Activated CD8-positive, alpha-beta T cell treated with anti-CD3 and anti-CD28 coated beads, Interleukin-2, amount 10 ng/mL, durations not matched to agents 7 days and 5 days (primary cell): ENCODE measurements at places on chromosomes 5 and 9. TPM values are rescaled to one million over a fixed set of nuclear protein-coding genes. Genes with fewer than 3 reads are reported as not detected.

DNA sequence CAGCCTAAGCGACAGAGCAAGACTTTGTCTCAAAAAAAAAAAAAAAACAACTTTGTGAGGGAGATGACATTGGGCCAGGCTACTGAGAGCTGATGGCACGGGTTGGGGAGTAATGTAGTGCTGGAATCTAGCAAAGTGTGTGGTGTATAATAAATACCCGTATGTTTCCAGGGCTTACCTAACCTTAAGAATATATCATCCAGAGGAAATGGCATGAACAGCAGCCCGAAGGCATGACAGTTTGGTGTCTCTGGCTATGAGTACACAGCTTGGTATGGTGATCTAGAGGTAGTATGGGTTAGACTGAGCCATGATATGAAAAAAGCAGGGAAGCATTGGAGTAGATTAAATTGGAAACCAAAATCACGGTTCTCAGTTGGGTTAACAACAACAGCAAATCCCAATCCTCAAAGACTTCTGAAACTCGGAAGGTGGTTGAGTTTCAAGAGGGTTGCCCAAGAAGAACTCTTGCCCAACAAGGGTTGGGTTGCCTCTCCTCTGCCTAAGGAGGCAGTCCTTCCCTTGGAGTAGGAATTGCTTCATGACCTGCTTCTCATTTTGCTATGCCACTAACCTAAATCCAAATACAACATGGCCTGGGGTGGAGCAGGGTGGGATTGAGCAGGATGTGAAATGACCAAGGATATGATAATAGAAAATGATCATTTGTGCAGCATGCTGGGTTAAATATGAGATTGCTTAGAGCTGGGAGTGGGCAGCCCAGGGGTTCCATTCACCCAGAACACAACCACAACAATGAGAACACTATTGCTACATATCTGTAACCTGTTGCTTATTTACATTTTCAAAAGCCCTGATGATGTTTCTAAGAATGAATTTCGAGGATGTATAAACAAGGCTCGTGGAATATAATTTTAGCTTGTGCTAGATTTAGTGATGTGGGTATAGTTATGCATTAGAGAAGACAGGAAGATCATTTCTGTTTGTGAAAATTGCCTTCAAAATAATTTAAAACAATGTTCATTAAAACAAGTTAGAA lies 64.6 kb upstream of the ZFR start:
- peaks cover 24% of the 10 kb centered on the region for H3K27me3 ChIP-seq
- H3K4me3 ChIP-seq, result no peak overlapping the region
- no peak for DNase-seq
- no peak overlapping the region for H3K27ac ChIP-seq
- no peaks in the 10 kb centered on the region for H3K36me3 ChIP-seq

Gene SLC23A1
- 1.5 TPM for total RNA-seq

DNA sequence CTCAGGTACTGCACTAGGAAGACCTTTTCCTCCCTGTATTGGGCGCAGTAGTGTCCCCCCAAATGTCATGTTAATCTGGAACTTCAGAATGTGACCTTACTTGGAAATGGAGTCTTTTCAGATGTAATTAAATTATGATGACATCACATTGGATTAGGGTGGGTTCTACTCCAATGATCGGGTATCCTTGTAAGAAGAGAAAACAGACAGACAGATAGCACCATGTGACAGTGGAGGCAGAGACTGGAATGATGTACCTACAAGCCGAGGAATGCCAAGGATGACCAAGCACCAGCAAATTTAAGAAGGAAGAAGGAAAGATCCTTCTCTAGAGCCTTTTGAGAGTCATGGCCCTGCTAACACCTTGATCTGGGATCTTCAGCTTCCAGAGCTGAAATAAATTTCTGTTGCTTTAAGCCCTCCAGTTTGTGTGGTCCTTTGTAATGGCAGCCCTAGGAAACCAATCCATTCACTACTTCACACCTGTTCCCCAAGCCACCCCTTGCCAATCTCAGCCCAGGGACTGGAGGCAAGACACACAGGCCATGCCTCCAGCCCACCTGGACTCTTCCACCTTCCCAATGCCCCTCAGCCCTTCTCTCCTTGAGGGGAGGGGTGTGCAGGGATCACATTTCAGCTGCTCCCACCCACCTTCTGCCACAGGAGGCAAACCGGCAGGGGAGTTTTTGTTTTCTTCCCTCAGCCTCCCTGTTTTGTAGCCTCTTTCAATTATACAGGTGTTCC lies 1.6 kb downstream of the CCNJL start:
- peaks cover 58% of the 10 kb centered on the region for H3K27me3 ChIP-seq
- H3K36me3 ChIP-seq, result no peaks in the 10 kb centered on the region
- no peak overlapping the region for H3K27ac ChIP-seq
- peaks cover 8% of the 10 kb centered on the region for H3K4me1 ChIP-seq
- DNase-seq, result no peak

GRCh38 chr5:91311697-91312501 lies 71.2 kb downstream of the ARRDC3 start:
- H3K4me1 ChIP-seq, result peaks cover 57% of the 10 kb centered on the region
- H3K36me3 ChIP-seq, result peaks cover 8% of the 10 kb centered on the region
- peak overlapping the region; percentile 82 for H3K27ac ChIP-seq
- peak; percentile 84 for DNase-seq
- peak overlapping the region; percentile 61 for H3K4me3 ChIP-seq

Gene CBY3
- 0.55 TPM for total RNA-seq

DNA sequence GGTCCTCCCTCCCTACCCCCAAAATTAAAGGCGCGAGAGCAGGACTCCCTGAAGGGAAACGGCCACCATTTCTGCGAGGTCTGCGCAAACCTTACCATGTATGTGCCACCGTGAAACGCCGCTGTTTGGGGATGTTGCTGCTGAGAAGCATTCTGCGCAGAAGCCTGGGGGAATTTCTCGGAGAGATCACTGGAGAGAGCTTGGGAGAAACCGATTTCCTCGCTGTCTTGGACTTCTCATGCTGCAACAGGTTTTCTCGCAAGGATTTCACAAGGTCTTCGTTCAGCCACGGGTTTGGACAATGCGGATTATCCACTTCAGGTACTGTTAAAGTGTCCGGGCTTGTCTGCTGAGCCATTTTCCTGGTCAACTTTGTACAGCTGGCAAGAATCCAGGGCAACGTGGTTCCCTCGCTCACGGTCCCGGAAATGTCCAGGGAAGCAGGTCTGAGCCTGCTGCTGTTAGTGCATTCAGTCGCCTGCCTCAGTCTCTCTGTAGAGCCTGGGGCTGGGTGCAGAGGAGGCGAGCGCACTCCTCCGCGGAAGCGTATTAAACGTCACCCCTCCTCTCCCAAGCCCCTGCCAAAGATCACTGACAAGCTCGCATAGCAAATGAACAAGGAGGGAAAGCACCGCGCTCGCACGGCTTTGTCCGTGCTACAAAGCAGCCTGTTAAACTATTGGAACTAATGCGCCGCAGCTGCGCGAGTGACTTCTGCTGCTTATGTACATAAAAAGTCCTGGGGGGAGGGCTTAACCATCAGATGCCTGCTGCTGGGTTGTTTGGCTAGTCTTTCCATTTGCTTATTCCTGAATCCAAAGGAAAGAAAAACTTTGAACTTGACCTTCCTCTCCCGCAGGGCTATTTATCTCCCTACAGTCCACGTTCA lies 125.1 kb downstream of the PDE4D start:
- DNase-seq, result no peak
- H3K27ac ChIP-seq, result no peak overlapping the region
- H3K4me3 ChIP-seq, result no peak overlapping the region
- no peaks in the 10 kb centered on the region for H3K4me1 ChIP-seq

Gene TAS2R1
- not detected for total RNA-seq

Gene C9orf78
- 91.7 TPM for total RNA-seq

DNA sequence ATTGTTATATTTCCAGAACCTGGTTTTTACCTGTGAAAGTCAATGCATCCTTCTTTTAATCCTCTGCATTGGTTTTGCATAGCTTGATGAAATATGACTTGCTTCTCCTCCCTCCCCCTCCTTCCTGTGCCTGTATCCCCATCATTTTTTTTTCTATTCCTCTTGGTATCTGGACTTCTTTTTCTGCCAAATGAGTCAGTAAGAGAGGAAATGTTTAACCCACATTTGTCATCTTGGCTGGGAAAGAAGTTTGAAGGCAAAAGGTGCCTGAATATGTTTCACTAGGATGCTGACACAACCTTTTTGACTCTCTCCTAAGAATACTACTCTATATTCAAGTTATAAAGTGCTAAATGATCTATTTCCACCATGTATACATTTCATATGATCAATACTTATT lies 35.5 kb upstream of the CDKN2B start:
- no peak overlapping the region for H3K4me3 ChIP-seq
- no peak for DNase-seq
- peaks cover 72% of the 10 kb centered on the region for H3K4me1 ChIP-seq

DNA sequence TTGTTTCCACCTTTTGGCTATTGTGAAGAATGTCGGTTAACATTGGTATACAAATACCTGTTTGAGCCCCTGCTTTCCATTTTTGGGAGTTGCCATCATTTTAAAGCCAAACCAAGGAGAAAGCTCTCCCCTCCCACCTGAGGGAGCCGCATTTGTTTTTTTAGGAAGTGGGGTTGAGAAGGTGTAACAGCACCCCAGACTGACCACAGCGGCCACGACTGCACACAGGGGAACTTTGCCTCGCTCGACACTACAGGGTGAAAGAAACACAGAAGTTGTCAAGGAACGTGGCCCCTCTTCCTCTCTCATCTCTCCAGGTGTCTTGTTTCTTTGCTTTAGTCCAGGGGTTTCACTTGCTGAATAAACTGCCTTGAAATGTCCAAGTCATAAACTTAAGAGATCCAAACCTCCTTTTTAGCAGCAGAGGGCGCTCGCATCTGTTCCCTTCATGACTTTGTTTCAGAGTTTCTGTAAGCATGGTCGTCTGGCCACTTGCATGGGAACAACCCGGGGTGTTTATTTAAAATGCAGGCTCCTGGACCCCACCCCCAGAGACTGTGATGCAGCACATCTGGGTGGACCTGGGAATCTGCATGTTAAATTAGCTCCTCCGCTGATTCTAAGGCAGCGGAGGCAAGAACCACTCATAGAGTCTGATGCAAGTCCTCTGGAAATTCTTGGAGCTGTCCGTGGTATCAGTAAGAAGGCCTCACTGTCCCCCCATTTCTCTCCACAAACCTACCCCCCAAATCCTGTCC lies 2.1 kb upstream of the TTLL11 start:
- H3K4me1 ChIP-seq, result peaks cover 33% of the 10 kb centered on the region
- peaks cover 23% of the 10 kb centered on the region for H3K27me3 ChIP-seq
- no peaks in the 10 kb centered on the region for H3K36me3 ChIP-seq
- no peak overlapping the region for H3K27ac ChIP-seq

- H3K4me3 ChIP-seq, result no peak overlapping the region
- no peak for DNase-seq
- no peaks in the 10 kb centered on the region for H3K4me1 ChIP-seq
- no peak overlapping the region for H3K27ac ChIP-seq
- no peaks in the 10 kb centered on the region for H3K27me3 ChIP-seq
Measured at GRCh38 chr5:179314606-179315355, 30.5 kb downstream of the ADAMTS2 start.

Gene PCDHA7
- total RNA-seq, result not detected

DNA sequence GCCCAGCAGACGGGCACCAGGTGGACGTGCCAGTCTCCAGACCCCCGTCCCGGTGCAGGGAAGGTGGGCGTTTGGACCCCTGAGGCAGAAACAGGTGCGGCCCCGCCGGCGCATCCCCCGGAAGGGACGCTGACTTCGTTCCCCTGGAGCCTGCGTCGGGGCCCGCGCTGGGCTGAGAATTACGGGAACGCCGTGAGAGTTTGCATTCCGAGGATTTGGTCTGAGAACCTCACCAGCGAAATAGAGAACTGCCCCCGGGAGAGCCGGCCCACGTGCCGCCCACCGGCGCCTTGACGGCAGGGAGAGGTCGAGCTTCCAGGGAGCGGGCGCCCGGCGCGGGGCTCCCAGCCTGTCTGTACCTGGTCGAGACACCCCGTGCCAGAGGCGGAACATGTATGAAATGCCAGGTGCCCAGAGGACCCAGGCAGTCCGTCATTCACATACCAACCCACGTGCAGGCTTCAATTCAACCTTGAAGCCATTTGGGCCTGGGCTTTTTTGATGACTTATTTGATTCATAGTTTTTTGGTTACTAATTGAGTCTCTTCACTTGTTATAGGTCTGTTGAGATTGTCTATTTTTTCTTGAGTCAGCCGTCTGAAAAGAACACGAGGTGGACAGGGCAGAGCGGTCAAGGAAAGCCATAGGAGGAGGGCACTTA lies 877 bp upstream of the CAMSAP1 start:
- no peaks in the 10 kb centered on the region for H3K27me3 ChIP-seq
- peak overlapping the region; percentile 66 for H3K4me3 ChIP-seq
- H3K36me3 ChIP-seq, result peaks cover 47% of the 10 kb centered on the region
- peaks cover 39% of the 10 kb centered on the region for H3K4me1 ChIP-seq

Gene PNPLA7
- total RNA-seq, result 3.7 TPM

DNA sequence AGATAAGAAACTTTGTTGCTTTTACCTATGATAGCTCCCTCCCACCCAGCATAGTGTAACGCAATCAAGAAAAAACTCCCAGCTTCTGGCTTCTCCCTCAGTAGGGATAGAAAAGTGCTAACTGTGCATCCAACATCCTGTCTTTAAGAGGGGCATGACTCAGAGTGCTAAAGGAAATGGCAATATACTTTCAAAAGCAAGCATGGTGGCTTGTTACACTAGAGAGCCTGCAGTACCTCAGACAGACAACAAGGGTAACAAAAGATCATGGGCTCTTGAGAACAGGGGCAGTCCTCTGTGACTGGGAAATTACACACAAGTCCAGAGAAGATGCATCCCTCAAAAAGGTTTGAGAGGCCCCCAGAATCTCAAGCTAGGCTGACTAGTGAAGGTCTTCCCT lies 37.8 kb downstream of the PRELID2 start:
- no peak overlapping the region for H3K27ac ChIP-seq
- no peaks in the 10 kb centered on the region for H3K4me1 ChIP-seq
- no peak overlapping the region for H3K4me3 ChIP-seq
- no peaks in the 10 kb centered on the region for H3K27me3 ChIP-seq
- H3K36me3 ChIP-seq, result no peaks in the 10 kb centered on the region

GRCh38 chr5:158880483-158881001 lies 219.2 kb downstream of the EBF1 start:
- DNase-seq, result no peak
- no peaks in the 10 kb centered on the region for H3K27me3 ChIP-seq
- no peaks in the 10 kb centered on the region for H3K36me3 ChIP-seq

DNA sequence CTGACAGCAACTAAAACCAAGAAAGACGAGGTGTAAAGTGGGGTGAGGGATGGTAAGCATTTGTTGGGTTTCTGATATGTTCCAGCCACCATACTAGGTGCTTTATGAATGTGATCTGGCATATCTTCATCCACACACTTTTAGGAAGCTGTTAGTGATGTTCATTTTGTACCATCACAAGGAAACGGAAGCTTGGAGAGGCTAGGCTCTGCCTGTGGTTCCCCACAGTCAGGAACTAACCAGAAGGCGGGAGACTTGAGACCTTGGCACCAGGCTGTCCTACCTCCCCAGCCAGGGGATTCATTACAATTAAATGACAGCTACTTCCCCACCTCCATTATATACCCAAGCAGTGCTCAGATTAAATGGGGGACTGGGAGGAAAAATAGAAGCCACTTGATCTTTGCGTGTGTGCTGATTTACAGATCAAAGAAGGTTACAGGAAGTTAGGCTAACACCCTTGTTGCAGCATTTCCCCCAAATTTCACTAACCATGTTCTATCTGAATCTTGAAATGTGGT lies 43.0 kb downstream of the SFXN1 start:
- no peaks in the 10 kb centered on the region for H3K27me3 ChIP-seq
- peaks cover 83% of the 10 kb centered on the region for H3K36me3 ChIP-seq
- H3K27ac ChIP-seq, result peak overlapping the region; percentile 94
- DNase-seq, result peak; percentile 54

Gene SGCD
- total RNA-seq, result not detected

- H3K4me3 ChIP-seq, result no peak overlapping the region
- peak; percentile 43 for DNase-seq
- H3K27ac ChIP-seq, result no peak overlapping the region
- peaks cover 15% of the 10 kb centered on the region for H3K27me3 ChIP-seq
- H3K36me3 ChIP-seq, result no peaks in the 10 kb centered on the region
Measured at GRCh38 chr9:21465859-21466518, 16.1 kb downstream of the IFNE start.
